ENCODE measurements at places on chromosomes 16 and 17.

DNA sequence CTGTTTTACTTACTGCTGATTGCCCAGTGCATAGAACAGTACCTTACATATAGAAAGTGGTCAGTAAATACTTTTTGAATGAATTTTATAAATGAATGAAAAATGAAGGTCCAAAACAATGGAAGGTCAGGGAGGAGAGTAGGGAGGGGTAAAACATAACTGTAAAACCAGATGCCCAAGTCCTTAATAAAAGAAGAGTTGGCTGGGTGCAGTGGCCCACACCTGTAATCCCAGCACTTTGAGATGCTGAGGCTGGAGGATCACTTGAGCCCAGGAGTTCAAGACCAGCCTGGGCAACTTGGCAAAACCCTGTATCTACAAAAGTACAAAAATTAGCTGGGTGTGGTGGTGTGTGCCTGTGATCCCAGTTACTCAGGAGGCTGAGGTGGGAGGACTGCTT lies 108.2 kb downstream of the BRIP1 start:
- DNase-seq = no peak

DNA sequence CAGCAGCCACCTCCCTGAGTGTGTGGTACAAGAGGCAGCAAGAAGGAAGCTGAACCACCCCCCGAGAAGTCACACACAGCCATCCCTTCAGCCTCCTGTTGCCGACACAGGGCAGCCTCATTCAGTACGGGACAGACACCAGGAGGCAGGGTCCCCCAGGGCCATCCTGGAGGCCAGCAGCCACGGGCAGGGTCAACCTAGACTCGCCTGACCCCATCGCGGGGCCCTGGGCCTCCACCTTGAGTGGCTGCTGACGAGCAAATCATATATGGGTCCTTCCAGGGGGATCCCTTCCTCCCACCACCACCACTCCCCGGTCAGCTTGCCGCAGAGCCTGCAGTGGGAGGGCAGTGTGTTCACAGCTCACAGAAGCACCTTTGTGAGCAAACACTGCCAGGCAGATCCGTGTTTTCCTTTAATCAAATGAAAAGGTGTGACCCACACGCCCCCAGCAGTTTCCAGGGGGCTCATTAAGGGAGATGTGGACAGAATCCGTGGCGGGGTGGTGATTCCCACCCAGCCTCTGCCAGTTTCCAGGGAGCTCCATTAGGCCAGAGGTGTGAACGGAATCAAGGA lies 5.6 kb upstream of the ACSF3 start:
- no peak for DNase-seq

- DNase-seq = peak; percentile 52
Observed at GRCh38 chr17:79832218-79833109, 6.8 kb downstream of the CBX4 start.

- DNase-seq = peak; percentile 28
Observed at GRCh38 chr16:52912565-52913173, 140.0 kb downstream of the CHD9NB start.

- no peak for DNase-seq
Observed at GRCh38 chr17:50372222-50372757, 694 bp downstream of the MRPL27 start.

DNA sequence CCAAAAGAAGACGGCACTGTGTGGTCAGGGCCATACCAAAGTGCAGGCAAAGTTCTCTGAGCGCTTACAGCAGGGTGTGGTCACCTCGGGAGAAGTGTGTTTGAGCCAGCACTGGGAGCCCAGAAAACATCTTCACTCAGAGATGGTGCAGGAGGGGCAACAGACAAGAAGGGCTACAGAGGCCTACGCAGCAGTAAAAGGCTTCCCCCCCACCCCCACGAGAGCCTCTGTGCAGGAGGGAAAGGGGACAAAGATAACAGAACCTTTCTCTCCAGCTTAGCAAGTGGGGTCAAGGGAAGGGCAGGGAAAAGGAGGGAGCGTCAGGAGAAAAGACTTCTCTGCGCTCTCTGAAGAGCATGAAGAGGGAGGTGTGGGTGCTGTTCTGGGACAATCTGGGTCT lies 2.8 kb downstream of the VAT1 start:
- no peak for DNase-seq

GRCh38 chr16:23676924-23677480 lies 1.7 kb upstream of the PLK1 start:
- DNase-seq = no peak

DNA sequence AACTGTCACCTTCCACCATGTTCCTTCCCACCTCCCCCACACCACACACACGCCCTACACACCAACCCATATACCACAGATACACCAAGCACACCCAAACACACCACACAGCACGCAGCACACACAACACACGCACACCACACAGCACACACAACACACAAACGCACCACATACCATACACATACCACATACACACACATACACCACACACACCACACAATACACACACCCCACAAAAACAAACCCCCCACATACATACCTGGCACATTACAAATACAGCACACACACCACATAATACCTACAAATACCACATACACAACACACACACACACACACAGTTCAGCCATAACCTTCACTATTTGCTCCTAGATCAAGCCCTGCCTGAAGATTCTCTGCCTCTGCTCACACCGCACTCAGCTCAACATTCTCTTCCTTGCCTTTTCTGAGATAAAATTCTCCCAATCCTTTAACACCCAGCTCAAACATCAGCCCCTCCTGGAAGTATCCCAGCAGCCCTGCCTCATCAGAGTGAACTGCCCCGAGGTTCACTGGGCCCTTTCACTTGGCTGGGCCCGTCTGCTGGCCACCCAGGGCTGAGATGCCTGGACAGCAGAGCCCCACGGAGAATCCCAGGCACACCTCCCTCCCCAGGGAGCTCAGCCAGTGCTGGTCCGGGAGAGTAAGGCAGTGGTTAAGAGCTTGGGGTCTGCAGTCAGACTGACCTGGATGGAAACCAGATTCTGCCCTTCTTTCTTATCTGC lies 31.9 kb upstream of the CPNE2 start:
- no peak for DNase-seq

DNA sequence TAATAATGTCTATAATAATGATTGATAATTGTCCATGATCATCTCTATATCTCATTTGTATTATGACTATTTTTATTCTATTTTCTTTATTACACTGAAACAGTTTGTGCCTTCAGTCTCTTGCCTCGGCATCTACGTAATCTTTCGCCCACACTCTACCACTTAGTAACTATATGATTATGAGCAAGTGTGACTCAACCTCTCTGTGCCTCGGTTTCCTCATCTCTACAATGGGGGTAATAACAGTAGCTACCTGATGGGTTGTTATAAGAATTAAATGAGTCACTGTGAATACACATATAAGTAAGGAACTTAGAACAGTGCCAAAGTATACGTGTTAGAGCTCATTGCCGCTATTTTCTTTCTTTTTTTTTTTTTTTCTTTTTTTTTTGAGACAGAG lies 3.7 kb upstream of the SLC16A11 start:
- no peak for DNase-seq

- DNase-seq = peak; percentile 42
Observed at GRCh38 chr17:44171931-44172455, 1.5 kb downstream of the ASB16 start.

DNA sequence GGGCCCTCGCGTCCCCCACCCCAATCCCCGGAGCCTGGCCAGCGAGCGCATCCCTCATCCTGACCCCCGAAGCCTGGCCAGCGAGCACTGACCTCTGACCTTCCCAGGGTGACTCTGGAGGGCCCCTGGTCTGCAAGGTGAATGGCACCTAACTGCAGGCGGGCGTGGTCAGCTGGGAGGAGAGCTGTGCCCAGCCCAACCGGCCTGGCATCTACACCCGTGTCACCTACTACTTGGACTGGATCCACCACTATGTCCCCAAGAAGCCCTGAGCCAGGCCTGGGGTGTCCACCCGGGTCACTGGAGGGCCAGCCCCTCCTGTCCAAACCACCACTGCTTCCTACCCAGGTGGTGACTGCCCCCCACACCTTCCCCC lies 2.3 kb downstream of the TPSD1 start:
- no peak for DNase-seq

GRCh38 chr17:61475726-61476125 lies 23.5 kb downstream of the TBX4 start:
- no peak for DNase-seq

GRCh38 chr16:2856686-2857450 lies 1.1 kb downstream of the PRSS22 start:
- no peak for DNase-seq

GRCh38 chr16:28951410-28951943 lies 740 bp downstream of the NFATC2IP start:
- no peak for DNase-seq

DNA sequence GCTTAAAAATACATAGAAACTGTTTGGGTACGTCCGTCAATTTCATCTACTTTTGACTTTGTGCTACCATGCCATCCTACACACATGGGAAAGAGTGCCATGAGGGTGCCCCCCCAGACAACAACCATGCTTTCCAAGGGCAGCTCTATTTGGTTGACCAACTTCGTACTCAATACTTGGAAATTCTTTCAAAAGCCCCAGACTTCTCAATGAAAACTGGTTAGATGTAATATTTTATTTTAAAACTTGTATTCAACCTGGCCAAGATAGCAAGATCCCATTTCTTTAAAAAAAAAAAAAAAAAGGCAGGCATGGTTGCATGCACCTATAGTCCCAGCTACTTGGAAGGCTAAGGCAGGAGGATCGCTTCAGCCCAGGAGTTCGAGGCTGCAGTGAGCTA lies 98.4 kb downstream of the PARN start:
- no peak for DNase-seq

GRCh38 chr17:62109924-62110323 lies 44.8 kb upstream of the MED13 start:
- DNase-seq = no peak

DNA sequence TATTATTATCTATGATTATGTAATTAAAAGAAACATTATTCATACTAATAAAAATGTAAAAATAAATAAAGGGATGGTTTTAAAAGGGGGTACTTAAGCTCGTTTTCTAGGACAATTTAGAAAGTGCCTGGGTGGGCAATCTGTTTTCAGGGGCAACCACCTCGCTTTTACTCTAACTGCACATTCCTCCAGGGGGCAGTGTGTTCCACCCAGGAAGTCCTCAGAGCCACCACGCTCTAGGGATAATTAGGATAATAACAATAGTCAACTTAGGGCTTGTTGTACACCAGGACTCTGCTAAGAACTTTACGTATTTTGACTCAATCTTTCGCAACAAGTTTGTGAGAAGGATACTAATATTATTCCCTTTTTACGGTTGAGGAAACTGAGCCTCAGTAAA lies 396.7 kb upstream of the MAF start:
- no peak for DNase-seq

- no peak for DNase-seq
Observed at GRCh38 chr17:28878981-28879380, 18.6 kb downstream of the FLOT2 start.

DNA sequence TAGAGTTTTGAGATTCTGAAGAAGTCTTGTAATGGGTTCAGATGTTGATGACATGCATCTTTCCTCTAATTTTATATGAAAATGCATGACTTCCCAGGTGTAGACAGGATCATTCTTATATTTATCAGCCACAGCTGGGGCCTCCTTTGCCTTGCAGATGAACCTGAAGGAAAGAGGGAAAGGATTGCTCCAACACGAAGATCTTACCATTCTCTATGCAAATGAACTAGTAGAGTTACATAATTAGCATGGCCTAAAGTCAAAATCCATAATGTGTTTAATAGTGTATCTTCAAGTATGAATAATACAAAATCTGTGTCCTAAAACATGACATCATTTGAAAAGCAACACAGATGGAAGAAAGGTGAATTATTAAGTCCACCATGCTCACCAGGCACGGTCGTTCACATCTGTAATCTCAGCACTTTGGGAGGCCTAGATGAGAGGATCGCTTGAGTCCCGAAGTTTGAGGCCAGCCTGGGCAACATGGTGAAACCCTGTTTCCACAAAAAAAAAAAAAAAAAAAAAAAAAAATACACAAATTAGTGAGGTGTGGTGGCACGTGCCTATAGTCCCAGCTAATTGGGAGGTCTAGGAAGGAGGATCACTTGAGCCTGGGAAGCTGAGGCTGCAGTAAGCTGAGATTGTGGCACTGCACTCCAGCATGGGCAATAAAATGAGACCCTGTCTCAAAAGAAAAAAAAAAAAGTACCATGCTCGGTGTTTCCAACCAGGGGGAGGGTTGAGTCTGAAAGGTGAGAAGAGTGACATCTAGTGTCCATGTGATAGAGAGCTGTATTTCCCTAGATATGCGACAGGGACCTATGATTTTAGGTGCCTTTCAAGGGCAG lies 6.3 kb downstream of the VWA3A start:
- peak; percentile 16 for DNase-seq

GRCh38 chr17:210402-210801 lies 29.0 kb upstream of the DOC2B start:
- no peak for DNase-seq

DNA sequence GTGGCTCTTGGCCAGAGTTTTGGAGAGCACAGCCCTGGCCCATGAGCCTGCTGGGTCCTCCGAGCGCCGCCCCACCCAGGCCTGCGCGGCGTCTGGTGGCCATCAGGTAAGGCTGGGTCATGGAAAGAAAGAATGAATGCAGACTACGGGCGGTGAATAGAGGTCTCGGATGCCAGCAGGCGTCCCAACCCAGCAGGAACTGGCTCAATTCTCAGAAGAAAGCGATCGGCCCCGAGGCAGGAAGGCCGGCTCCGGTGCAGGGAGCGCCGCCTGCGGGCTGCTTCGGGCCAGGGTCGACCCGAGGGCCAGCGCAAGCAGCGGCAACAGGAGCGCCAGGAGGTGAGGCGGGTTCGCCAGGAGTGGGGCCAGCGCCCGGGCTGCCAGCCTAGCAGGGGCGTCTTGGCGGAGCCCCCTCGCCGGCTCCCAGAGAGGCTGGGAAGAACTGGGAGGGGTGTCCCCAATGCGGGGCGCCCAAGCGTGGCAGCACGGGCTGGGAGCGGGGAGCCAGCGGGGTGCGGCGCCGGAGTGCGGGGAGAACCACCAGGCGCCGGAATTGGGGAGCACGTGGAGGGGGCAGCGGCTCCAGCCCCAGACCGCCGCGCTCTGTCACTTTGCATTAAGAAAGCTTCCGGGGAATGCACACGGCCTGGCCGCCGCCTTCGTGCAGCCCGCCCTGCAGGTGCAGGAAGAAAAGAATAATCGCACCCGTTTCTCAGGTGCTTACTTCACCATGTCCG lies 7.1 kb upstream of the TMC5 start:
- DNase-seq = peak; percentile 51

GRCh38 chr16:16007743-16008111 lies 58.3 kb downstream of the ABCC1 start:
- DNase-seq = no peak

DNA sequence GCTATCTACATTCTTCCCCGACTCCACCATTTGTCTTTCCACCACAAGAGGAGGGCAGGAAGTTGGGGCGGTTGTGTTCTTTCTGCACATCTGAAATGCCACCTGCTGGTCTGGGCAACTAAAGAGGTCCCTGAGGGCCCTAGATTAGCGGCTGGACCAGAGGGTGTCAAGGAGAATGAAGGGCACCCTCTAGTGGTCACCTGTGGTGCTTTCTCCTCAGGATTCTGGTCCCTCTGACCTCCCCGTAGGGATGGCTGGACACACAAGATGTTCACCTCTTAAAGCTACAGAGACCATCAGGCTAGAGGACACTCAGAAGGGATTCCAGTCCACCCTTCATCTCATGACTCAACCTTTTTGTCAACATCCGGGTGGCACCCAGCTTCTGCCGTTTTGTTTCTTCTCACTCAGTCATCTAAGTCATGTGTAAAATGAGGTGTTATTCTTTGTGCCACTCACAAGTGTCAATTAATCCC lies 2.9 kb upstream of the SCIMP start:
- DNase-seq = peak; percentile 10

- no peak for DNase-seq
Observed at GRCh38 chr17:64230791-64231408, 32.2 kb downstream of the TEX2 start.

GRCh38 chr17:51180486-51180885 lies 14.3 kb downstream of the NME2 start:
- no peak for DNase-seq

GRCh38 chr17:19313746-19314651 lies 48.5 kb downstream of the B9D1 start:
- DNase-seq = no peak

Data from right kidney (tissue), 9 donors.